Hippocampal formation (tissue), 2 donors: ENCODE measurements at places on chromosomes 6 and 20.

DNA sequence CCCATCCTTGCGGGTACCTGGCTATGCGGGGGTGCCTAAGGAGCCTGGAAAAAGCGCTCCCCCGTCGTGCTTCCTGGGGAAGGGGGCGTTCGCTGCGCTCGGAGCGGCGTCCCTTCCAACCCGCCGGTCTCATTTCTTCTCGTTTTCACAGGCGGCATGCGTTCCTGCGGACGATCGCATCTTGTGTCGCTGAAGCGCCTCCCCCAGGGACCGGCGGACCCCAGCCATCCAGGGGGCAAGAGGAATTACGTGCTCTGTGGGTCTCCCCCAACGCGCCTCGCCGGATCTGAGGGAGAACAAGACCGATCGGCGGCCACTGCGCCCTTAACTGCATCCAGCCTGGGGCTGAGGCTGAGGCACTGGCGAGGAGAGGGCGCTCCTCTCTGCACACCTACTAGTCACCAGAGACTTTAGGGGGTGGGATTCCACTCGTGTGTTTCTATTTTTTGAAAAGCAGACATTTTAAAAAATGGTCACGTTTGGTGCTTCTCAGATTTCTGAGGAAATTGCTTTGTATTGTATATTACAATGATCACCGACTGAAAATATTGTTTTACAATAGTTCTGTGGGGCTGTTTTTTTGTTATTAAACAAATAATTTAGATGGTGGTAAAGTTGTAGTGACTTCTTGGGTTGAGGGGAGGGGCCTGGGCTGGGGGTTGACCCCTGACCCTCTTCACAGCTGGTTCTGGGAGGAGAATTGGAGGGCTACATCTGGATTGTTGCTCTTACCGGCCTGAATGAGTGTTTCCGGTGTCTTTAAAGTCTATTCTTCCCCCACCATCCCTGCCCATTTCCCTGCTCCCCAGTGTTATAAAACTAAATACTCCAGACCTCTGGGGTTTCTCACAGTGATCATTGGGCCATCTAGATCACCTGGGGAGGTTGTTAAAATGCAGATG lies 1.1 kb downstream of the ID1 start:
- no peak for DNase-seq

DNA sequence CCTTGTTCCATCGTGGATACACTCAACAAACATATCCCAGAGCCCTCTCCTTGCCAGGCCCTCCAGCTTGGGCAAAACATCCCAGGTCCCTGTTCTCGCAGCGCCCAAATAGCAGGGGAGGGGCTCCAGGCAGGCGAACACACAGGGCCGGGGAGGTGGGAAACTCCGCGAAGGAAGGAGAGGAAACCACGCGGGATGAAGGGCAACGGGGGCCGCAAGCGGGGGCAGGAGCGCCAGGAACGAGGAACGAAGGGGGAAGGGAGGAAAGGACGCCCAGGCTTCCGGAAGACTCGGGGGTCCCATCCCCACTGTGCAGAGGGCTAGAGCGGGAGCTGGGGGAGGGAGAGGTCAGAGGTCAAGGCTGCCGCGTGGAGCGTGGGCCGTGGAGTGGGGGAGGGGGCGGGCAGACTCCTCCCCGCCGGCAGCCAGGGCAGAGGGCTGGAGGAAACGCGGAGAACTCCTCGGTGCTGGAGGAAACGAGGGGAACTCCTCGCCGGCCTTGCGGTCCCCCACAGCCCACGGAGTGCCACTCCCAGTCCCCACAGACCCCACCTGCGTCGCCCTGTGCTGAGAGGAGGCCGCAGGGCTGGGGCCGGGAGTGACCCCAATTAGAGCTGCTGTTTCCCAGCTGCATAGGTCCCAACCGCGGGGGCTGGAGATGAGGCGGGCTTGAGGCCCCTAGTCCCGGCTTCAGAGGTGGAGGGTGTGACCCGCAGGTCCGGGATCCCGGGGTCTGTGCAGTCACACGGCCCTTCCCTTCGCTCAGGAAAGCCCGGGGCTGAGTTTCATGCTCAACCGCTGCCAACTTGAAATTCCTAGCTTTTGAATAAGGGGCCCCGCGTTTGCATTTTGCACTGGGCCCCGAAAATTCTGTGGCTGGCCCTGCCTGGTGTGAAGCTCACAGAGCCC lies 1.2 kb upstream of the RBM38 start:
- no peak for DNase-seq

- DNase-seq: no peak
Measured at GRCh38 chr20:15902493-15902892, 670.8 kb downstream of the KIF16B start.

DNA sequence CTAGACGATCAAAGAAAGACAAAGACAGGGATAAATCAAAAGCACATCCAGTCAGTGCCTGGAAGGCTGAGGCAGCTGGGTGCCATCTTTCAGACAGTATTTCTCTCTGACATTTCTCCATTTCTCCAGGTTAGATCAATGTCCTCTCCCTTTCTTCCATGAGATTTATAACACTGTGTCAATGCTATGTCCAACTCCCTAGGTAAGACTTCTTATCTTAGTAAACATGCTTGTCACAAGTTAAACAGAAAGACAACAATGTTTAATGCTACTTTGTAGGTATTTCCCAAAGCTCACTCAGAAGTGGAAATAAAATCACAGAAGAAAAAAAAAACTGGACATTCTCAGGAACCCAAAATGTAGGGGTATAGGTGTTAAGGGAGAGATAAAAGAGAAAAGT lies 113.9 kb downstream of the GPR63 start:
- no peak for DNase-seq

GRCh38 chr6:168132531-168133167 lies 53.6 kb upstream of the FRMD1 start:
- peak; percentile 79 for DNase-seq

DNA sequence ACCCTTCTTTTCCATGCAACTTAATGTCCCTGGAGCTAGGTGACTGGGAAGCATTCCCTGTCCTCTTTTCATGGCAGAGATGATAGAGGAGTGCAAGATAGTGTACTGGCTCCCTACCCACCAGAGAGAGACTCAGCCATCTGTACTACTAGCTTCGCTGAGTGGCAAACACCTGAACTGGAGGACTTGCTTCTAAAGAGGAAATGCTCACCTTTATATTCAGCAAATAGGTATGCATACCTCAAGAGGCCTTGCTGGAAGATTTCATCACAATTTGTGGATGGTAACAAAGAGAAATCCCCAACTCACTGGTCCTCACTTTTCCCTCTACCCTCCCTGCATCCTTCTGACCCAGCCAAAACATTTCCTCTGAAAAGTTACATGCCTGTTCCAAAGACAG lies 124.1 kb downstream of the FOXA2 start:
- no peak for DNase-seq

DNA sequence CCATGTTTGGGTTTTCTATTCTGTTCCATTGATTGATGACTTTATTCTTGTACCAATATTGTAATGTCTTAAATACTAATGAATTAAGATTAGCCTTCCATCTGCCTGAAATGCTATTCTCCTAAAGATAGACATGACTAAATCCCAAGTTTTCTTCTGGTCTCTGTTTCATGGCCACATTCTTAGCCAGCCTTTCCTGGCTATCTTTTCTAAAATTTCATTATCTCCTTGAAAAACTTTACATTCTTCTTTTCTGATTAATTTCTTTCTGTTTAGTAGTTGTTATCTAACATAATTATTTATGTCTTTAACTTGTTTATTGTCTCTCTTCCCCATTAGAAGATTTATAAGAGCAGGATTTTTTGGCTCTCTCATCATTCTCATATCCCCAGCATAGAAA lies 4.4 kb upstream of the PRIM2 start:
- DNase-seq: no peak

DNA sequence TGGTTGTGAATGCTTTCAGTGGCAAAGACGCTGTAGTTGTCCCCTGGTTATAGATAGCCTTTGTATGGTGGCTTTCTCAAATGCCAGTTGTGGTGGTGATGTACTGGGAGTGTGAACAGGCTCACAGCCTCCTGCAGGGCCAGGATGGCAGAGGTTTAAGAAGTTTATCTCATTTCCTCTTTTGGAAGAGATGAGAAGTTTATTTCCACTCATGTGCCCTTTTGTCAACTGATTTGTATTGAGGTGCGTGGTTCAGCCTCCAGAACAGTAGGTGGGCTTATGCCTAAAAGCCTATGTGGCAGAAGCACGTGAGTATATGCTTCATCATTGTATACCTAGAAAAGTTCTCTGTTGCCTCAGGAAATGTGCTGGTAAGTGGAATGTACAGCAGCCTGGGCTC lies 13.7 kb upstream of the ZFP57 start:
- DNase-seq: no peak

DNA sequence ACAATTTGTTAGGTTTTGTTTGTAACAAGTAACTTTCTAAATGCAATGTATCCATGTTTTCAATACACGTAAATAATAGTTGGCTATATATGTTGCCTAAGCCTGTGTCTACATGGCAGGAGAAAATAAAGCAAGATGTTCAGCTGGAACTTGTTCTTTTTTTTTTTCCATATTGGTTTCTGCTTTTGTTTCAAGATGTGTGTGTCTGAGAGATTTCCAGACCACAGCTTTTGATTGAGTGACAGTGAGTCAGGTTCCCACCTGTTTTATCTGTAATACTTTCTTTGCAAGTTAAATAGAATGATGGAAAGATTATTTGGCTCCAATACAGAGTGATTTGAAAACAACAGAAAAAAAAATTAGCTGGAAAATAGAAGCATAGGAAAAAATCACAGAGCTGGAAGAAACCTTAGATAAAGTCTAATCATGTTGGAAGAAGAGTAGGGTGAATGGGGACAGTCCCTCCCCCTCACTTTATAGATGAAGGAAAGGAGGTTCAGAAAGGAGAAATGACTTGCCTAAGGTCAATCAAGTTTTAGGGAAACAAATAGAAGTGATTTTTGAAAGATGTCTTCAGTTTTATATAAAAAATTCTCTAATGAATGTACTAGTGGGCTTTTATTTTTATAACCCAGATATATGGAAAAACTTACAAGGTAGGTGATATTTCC lies 150.9 kb upstream of the STMND1 start:
- DNase-seq: no peak

- no peak for DNase-seq
Measured at GRCh38 chr20:47673671-47673955, 111.7 kb downstream of the SULF2 start.

GRCh38 chr6:158324136-158324535 lies 11.9 kb downstream of the TULP4 start:
- no peak for DNase-seq

GRCh38 chr6:3813150-3813780 lies 35.9 kb upstream of the FAM50B start:
- no peak for DNase-seq

- peak; percentile 43 for DNase-seq
Measured at GRCh38 chr20:3563548-3564177, 92.8 kb downstream of the ATRN start.

- DNase-seq: no peak
Measured at GRCh38 chr6:170172825-170173256, 118.0 kb downstream of the DLL1 start.

- DNase-seq: no peak
Measured at GRCh38 chr6:154127657-154128056, 88.6 kb downstream of the OPRM1 start.

DNA sequence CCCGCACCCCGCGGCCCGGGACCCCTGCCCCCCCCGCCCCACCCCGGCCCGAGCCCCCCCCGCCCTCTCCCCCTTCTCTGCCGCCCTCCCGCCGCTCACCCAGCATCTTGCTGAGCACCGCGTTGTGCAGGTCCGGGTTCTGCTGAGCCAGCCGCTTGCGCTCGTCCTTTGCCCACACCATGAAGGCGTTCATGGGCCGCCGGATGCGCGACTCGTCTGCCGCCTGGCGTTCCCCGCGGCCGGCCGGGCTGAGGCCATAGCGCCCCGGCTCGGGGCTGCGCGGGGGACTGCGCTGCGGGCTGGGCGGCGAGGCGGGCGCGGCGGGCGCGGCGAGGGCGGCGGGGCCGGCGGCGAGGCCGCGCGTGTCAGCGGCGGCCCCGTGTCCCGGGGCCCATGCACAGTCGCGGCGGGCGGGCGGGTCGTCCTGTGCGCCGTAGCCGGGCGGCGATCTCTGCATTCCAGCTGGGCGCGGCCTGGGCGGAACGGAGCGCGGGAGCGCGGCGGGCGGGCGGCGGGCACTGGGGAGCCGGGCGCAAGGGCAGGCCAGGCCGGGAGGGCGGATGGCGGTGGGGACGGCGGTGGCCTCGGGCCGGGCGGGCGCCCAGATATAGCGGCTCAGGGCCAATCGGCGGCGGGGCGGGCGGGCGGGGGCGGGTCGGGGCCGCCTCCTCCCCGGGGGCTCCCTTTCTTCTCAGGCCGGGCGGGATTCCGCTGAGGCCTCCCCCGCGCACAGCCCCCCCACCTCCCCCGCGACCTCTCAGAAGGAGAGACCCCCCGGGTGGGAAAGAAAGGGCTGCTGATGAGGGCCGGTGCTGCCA lies at the start of gene SOX18:
Gene SOX18 (minus strand): TSS at position 580 of the 818 bp plus-strand sequence. CDS start 123 bp downstream, at position 457.
- no peak for DNase-seq

DNA sequence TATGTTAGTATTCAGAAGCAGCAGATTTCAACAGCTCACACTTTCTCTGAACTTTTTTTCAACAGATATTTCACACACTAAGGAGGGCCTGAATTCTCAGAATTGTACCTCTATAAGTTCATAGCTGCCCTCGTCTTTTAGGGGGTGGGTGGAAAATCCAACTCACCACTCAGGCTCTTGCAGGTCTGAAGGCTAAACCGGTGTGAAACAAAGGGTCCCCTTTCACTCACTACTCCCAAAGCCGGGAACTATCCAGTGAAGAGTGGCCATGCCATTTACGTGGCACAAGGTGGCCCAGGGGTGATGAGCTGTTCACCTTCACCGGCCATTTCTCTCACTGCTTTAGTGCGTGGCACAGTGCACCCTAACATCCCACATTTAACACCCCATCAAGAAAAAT lies 24.2 kb downstream of the TBC1D7 start:
- DNase-seq: no peak

- DNase-seq: no peak
Measured at GRCh38 chr6:48177786-48178185, 66.8 kb upstream of the PTCHD4 start.

DNA sequence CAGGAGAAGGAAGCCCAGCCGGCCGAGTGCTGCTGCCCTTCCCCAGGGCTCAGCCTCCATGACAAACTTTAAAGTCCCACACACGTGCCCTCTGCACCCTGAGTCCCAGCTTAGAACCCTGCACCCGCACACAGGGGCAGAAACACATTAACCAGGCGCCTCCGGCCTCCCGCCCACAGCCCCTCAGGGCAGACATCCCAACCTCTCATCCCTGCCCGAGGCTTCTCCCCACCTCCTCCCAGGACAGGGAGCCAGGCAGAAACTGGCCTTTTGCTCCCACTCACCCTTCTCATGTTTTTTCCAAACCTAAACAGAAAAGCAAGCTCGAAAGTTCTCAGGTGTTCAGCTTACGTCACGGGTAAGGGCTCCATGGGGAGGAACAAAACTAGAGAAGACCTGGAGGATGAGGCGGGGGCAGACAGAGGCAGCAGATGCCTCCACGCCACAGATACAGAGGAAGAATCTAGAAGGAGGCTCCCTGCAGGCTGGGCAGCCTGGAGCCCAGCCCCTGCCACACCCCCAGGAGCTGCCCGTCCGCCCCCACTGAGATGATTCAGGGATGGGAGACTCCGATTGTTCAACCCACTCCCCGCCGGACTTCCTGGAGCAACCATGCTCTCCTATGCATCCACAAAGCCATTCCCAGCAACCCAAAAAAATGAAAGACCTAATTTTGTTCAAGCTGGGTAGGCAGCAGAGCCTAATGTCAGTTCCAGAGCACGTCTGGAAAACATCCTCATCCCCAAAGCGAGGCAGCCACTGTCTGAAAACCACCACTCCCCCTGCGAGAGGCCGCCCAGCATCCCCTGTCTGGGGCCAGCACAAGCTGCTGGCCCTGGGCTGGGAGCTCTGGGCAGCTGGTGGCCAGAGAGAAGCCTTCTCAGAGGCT lies 8.8 kb downstream of the KCNQ2 start:
- no peak for DNase-seq

GRCh38 chr20:37474386-37474785 lies 46.7 kb upstream of the NNAT start:
- DNase-seq: no peak

GRCh38 chr6:142013287-142013686 lies 119.4 kb upstream of the GJE1 start:
- DNase-seq: no peak
